ENCODE measurements at places on chromosomes 16 and 17. TPM values are rescaled to one million over a fixed set of nuclear protein-coding genes. Genes with fewer than 3 reads are reported as not detected.

- no peak for DNase-seq
- peaks cover 9% of the 10 kb centered on the region for H3K27me3 ChIP-seq
- no peaks in the 10 kb centered on the region for H3K4me1 ChIP-seq
Observed at GRCh38 chr16:50960517-50961202, 190.4 kb downstream of the SALL1 start.

DNA sequence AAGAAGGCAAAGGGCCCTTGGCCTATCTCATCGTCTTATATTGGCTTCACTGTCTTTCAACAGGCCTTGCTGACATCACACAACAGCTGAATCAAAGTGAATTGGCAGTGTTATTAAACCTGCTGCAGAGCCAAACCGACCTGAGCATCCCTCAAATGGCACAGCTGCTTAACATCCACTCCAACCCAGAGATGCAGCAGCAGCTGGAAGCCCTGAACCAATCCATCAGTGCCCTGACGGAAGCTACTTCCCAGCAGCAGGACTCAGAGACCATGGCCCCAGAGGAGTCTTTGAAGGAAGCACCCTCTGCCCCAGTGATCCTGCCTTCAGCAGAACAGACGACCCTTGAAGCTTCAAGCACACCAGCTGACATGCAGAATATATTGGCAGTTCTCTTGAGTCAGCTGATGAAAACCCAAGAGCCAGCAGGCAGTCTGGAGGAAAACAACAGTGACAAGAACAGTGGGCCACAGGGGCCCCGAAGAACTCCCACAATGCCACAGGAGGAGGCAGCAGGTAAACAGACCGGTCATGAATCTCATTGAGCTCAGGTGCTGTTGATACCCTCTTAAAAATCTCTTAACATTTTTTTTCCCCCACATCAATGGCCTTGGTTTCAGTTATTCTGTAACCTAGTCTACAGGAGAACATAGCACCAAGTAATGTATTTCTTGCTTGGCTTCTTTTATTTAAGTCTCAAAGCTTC lies 64.7 kb downstream of the CDK12 start:
- H3K4me1 ChIP-seq, result no peaks in the 10 kb centered on the region
- no peak for DNase-seq
- no peak overlapping the region for H3K4me3 ChIP-seq
- peaks cover 53% of the 10 kb centered on the region for H3K36me3 ChIP-seq
- H3K27me3 ChIP-seq, result no peaks in the 10 kb centered on the region

Gene PLXDC1
- polyA plus RNA-seq, result 6.8 TPM

DNA sequence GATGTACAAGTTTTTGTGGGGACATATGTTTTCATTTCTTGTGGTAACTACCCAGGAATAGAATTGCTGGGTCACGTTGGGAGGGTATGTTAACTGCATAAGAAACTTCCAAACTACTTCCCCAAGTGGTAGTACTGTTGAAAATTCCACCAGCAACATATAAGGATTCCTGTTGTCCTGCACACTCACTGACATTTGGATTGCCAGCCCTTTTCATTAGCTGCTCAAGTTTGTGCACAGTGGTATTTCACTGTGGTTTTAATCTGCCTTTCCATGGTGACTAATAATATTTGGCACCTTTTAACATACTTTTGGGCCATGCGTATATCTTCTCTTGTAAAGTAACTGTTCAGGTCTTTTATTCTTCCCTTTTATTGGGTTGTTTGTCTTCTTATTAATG lies 103.3 kb downstream of the GNAO1 start:
- no peaks in the 10 kb centered on the region for H3K4me1 ChIP-seq
- H3K36me3 ChIP-seq, result no peaks in the 10 kb centered on the region
- no peak for DNase-seq
- no peak overlapping the region for H3K4me3 ChIP-seq

GRCh38 chr17:35898283-35899070 lies 18.3 kb upstream of the CCL5 start:
- H3K36me3 ChIP-seq, result no peaks in the 10 kb centered on the region
- H3K4me3 ChIP-seq, result peak overlapping the region; percentile 82
- H3K27ac ChIP-seq, result peak overlapping the region; percentile 91
- DNase-seq, result peak; percentile 65

Gene KDM6B
- polyA plus RNA-seq, result 0.03 TPM

DNA sequence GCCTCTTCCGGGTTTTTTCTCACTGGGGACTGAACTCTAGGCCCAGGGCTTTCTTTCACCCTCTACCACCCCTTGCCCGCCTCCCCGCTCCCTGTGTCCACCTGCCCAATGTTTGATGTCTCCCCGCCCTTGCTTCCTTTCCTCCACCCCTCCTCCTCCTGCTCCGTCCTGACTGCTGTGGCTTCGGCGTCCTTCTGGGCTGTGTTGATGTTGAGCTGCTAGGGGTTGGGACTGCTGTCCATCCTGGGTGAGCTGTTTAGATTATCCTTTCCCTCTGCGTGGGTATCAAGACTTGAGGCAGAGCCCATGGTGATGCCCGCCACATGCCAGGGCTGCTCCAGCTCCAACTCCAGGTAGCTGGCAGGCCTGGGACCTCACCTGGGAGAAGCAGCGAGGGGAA lies 117.5 kb downstream of the CCDC182 start:
- peaks cover 9% of the 10 kb centered on the region for H3K36me3 ChIP-seq
- H3K27ac ChIP-seq, result no peak overlapping the region
- no peaks in the 10 kb centered on the region for H3K4me1 ChIP-seq
- H3K27me3 ChIP-seq, result peaks cover 7% of the 10 kb centered on the region

Gene EMP2
- not detected for polyA plus RNA-seq

- peaks cover 1% of the 10 kb centered on the region for H3K27me3 ChIP-seq
- no peak overlapping the region for H3K27ac ChIP-seq
- no peak for DNase-seq
- H3K4me1 ChIP-seq, result peaks cover 10% of the 10 kb centered on the region
- no peaks in the 10 kb centered on the region for H3K36me3 ChIP-seq
- no peak overlapping the region for H3K4me3 ChIP-seq
Observed at GRCh38 chr16:89174055-89174827, 2.7 kb downstream of the CDH15 start.

- H3K4me3 ChIP-seq, result no peak overlapping the region
- H3K4me1 ChIP-seq, result peaks cover 42% of the 10 kb centered on the region
- peaks cover 44% of the 10 kb centered on the region for H3K27me3 ChIP-seq
- no peak for DNase-seq
- no peak overlapping the region for H3K27ac ChIP-seq
Observed at GRCh38 chr17:48594538-48595277, 1.1 kb upstream of the HOXB5 start.

Gene SULT1A1
- polyA plus RNA-seq, result 7.0 TPM

Gene ZNF624
- 4.3 TPM for polyA plus RNA-seq

Gene PRDM7
- polyA plus RNA-seq, result not detected

DNA sequence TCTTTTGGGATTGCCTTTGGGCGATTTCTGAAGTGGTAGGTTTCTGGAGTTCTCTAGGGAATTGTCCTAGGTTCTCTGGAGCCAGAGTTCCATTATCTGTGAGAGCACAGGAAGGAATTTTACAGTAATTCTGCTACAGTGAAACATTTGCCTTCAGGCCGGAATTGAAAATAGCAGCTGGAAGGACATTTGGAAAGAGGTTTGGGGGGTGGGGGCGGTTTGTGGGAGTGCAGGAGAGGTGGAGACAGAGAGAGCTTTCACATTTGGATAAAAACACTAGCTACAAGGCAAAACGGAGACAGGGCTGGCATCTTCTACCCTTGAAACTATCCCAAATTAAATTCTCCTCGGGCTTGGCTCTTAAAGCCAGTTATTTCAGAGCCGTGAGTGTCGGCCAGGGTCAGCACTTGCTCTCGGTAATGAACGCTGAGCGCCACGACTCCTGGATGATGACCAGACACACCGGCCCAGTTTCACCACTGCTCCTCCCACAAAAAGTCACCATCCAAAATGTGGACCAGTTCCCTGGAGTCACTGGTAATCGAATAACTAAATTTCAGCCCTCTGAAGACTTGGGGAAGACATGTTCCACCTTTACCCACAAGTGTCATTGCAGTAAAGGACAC lies 67.7 kb upstream of the TANC2 start:
- no peak overlapping the region for H3K27ac ChIP-seq
- DNase-seq, result no peak
- H3K4me1 ChIP-seq, result peaks cover under 1% of the 10 kb centered on the region
- no peak overlapping the region for H3K4me3 ChIP-seq
- H3K36me3 ChIP-seq, result no peaks in the 10 kb centered on the region
- H3K27me3 ChIP-seq, result peaks cover 9% of the 10 kb centered on the region

DNA sequence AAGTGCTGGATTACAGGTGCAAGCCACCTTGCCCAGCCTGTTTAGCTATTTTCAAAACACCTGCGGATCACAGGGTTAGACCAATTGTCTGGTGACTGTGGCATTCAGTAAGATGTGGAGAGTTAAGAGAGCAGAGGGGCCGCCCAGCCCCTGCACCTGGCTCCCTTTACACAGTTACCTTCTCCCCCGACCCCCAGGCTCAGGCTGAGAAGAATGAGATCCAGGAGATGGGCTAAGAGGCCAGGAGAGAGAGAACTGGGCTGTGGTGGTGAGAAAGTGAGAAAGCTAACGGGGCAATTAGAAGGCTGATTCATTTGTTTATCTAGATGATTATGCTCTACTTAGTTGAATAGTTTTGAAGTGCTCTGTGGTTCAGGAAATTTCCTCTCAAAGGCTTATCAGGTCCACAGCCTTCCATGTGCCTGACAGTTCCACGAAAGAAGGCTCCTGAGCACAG lies 67.8 kb upstream of the AXIN2 start:
- no peaks in the 10 kb centered on the region for H3K36me3 ChIP-seq
- DNase-seq, result no peak
- H3K4me1 ChIP-seq, result no peaks in the 10 kb centered on the region
- H3K27me3 ChIP-seq, result no peaks in the 10 kb centered on the region
- no peak overlapping the region for H3K27ac ChIP-seq

DNA sequence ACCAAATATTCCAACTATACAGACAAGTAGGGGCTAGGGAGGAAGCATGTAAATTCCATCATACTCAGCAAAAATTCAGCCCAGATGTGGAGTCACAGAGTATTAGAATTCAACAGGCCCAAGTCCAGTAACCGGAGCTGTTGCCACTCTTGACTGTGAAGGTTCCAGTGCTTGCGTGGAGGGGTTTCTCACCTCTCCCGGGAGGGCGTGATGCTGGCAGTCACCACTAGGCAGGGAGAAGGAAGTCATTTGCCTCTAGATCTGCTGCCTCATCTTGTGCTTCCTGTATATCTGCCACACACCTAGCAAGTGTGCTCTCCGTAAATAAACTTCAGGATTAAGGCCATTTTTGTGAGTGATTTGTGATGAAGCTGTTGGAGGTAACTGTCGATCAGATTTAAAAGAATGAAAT lies 1.0 kb upstream of the CKLF start:
- peaks cover 85% of the 10 kb centered on the region for H3K4me1 ChIP-seq
- peak overlapping the region; percentile 97 for H3K4me3 ChIP-seq
- H3K36me3 ChIP-seq, result no peaks in the 10 kb centered on the region

GRCh38 chr17:79045842-79046196 lies 21.9 kb downstream of the C1QTNF1 start:
- peak; percentile 60 for DNase-seq
- peaks cover 3% of the 10 kb centered on the region for H3K4me1 ChIP-seq
- H3K27ac ChIP-seq, result no peak overlapping the region
- H3K4me3 ChIP-seq, result no peak overlapping the region

DNA sequence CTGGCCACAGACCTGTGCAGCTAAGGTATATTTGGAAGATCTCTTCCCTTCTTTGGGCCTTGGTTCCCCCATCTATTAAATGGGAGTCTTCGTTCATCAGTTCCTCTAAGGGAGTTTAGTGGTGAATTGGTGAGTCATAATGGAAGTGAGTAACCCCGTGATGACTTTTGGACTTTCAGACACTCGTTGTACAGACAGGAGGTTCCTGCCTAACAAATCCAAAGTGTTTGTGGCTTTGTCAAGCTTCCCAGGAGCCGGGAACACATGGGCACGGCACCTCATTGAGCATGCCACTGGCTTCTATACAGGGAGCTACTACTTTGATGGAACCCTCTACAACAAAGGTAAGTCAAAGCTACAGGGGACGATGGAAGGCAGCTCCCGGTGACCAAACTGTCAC lies 40.4 kb downstream of the WSCD1 start:
- no peaks in the 10 kb centered on the region for H3K36me3 ChIP-seq
- H3K4me1 ChIP-seq, result no peaks in the 10 kb centered on the region
- H3K27me3 ChIP-seq, result peaks cover 7% of the 10 kb centered on the region
- no peak overlapping the region for H3K27ac ChIP-seq
- H3K4me3 ChIP-seq, result no peak overlapping the region

GRCh38 chr16:85888405-85889331 lies 10.3 kb upstream of the IRF8 start:
- DNase-seq, result peak; percentile 62
- peaks cover 32% of the 10 kb centered on the region for H3K4me1 ChIP-seq
- peak overlapping the region; percentile 72 for H3K27ac ChIP-seq
- peak overlapping the region; percentile 71 for H3K4me3 ChIP-seq

- no peak for DNase-seq
- H3K27ac ChIP-seq, result no peak overlapping the region
- peaks cover 32% of the 10 kb centered on the region for H3K36me3 ChIP-seq
Observed at GRCh38 chr17:74792586-74793105, 16.5 kb upstream of the NAT9 start.

DNA sequence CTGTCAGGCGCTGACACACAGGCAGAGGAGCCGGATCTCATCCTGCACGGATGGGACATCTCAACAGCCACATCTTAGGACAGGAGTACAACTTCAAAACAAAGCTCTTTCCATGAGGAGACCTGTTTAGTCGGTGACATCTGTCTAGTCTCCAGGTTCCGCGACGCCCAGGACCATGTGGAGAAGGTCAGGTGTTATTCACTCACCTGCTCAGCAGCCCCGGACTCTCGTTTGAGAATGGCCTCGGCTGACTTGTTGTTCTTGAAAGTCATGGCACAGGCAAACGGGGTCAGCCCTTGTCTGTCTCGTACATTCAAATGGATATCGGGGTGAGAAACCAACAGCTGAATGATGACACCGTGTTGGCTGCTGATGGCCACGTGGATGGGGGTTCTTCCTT lies 35.7 kb downstream of the CYB5D2 start:
- peaks cover 39% of the 10 kb centered on the region for H3K4me1 ChIP-seq
- H3K4me3 ChIP-seq, result no peak overlapping the region
- H3K36me3 ChIP-seq, result peaks cover 23% of the 10 kb centered on the region
- DNase-seq, result no peak
- peaks cover 4% of the 10 kb centered on the region for H3K27me3 ChIP-seq

- H3K27ac ChIP-seq, result no peak overlapping the region
- peaks cover 7% of the 10 kb centered on the region for H3K4me1 ChIP-seq
- DNase-seq, result no peak
- no peak overlapping the region for H3K4me3 ChIP-seq
- H3K27me3 ChIP-seq, result peaks cover 1% of the 10 kb centered on the region
- no peaks in the 10 kb centered on the region for H3K36me3 ChIP-seq
Observed at GRCh38 chr17:41131979-41132378, 8.0 kb upstream of the KRTAP4-12 start.

- H3K27me3 ChIP-seq, result peaks cover 3% of the 10 kb centered on the region
- peak overlapping the region; percentile 99 for H3K27ac ChIP-seq
- no peak for DNase-seq
Observed at GRCh38 chr17:62725791-62726249, 82.3 kb downstream of the MARCHF10 start.

Gene TSNAXIP1
- polyA plus RNA-seq, result not detected

GRCh38 chr16:84183911-84184591 lies 2.8 kb downstream of the TAF1C start:
- DNase-seq, result no peak
- peaks cover 6% of the 10 kb centered on the region for H3K36me3 ChIP-seq
- peaks cover 2% of the 10 kb centered on the region for H3K27me3 ChIP-seq
- peak overlapping the region; percentile 94 for H3K4me3 ChIP-seq
- H3K4me1 ChIP-seq, result peaks cover 19% of the 10 kb centered on the region

Gene ZNF747
- polyA plus RNA-seq, result 7.4 TPM

GRCh38 chr17:802481-802880 lies 20.3 kb downstream of the MRM3 start:
- DNase-seq, result no peak
- no peaks in the 10 kb centered on the region for H3K27me3 ChIP-seq
- no peak overlapping the region for H3K4me3 ChIP-seq
- H3K36me3 ChIP-seq, result no peaks in the 10 kb centered on the region
